WTC11 (cell line): ENCODE measurements at places on chromosomes 1 and 21.

DNA sequence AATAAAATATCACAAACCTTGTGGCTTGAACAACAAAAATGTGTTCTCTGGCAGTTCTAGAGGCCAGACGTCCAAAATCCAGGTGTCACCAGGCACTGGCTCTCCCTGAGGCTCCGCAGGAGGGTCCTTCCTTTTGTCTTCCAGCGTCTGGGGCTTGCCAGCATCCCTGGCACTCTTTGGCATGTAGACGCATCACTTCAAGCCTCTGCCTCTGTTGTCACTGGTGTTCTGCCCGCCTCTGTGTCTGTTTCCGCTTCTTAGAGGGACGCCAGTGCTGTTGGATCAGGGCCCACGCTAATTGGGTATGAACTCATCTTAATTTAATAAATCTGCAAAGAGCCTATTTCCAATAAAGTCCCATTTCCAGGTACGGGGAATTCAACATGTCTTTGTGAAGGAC is 273.7 kb upstream of the C1orf174 start:
- DNase-seq = no peak

DNA sequence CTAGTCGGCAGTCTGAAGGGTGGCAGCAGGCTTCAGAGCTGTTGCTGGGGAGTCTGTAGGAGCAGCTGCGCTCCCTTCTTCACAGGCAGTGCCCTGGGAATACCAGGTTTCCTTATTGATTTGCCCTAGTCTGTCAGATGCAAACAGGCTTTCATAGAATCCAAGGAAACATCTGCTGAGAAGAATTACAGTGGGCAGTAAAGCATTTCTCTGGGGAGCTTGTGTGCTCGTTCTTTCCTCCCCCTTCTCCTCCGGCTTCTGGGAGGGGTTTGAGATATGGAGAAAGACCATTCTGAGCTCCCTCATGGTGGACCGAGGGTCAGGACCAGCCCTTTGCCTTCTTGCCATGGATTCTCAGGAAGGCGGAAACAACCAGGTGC is 25.4 kb upstream of the PARP1 start:
- DNase-seq = no peak

DNA sequence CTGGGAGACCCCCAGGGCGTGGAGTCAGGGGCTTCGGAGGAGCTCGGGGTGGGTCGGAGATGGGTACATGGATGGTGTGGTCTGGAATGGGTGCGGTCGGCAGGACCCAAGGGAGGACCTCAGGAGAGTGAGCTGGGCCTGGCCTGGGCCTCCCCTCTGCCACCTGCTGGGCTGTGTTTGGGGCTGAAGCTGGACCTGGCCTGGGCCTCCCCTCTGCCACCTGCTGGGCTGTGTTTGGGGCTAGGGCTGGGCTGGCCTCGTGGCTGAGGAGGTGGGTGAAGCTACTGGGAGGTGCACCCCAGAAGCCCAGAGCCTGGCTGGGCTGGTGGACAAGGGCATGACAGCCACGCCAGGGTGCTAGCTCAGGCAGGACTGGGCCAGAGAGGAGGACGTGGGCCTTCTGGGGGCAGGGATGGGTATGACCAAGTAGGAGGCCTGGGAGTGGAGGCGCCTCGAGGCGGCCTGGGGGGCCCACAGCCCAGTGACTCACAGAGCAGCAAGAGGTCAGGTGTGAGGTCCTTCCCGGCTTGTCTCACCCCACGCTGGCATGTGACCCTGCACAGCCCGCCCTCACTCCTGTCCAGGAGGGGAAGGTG is 14.5 kb downstream of the SAMD11 start:
- no peak for DNase-seq

- no peak for DNase-seq
Observed at GRCh38 chr1:199898654-199899053, 128.9 kb upstream of the NR5A2 start.

DNA sequence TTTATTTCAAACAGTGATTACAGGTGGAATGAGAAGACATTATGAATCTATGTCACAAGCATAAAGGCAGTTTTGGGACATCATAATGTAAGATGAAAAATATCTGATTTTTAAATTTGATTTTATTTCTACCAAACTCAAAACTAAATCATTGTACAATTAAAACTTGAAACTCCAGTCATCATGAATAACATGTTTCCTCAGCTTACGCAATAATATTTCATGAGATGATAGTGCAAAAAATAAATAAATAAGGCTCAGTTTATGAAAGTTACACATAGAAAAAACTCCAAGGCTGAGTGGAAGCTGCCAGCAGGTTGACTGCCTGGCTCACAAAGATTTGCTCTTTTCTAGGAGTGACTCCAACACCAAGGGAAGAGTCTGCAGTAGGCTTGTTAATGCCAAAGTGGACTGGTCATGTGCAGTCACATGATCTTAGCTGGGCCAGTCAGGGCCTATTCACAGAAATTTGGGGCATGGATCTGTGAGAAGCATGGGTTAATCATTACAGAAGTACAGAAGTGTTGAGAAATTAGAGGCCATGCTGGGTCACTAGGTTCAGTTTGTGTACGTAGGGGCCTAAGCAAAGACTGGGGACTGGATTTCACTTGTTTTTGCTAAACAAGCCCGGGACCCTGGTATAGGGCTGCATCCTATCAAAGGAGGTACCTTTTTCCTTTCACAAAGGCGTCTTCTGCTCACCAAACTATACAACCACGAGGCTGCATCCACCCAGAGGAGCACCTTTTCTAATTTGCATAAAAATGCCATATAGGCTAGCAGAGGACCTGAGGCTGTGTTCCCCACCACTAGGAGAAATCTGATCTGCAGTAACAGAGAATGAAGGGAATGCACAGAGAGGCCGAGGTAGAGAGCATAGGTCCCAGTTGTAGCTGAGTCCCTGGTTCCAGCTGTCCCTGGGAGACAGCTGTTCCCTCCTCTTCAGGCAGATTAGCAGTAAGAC is 4.9 kb upstream of the ABCA4 start:
- no peak for DNase-seq

DNA sequence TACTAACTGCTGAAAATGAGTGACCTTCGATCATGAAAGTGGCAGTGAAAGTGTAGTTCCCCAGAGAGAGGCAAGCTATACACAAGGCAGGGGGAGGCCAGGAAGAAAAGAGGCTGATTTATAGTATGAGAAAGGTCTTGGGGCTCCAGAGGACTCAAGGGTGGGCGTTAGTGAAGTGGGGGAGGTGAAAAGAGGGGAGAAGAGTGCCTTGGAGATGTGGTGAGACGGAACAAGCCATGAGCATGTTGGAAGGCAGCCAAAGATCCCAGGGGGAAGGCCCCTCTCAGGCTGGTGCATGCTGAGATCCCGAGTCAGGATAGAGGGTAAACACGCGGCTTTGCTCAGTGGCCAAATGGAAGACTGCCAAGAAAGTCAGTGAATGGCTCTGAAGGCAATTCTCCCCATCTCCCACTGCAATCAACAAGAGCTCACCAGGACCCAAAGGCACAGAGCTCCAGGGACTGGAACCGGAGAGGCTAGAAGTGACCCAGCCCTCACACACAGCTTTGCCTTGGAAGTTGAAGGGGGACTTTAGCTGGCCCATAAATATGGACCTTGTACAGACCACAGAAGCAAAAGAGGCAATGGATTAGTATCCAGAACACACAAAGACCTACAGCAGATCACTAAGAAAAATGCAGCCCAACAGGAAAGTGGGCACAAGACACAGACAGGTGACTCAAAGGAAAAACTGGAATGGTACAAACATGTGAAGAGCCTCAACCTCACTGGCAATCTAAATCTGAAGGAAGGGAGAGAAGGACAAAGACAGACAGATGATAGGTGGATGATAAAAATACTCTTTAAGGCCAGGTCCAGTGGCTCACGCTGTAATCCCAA is 49.6 kb downstream of the HSF2BP start:
- DNase-seq = no peak

GRCh38 chr1:223751696-223752095 is 39.4 kb downstream of the CAPN2 start:
- no peak for DNase-seq

- DNase-seq = no peak
Observed at GRCh38 chr1:204602111-204602579, 83.4 kb downstream of the LRRN2 start.

GRCh38 chr1:171256940-171257606 is 8.8 kb downstream of the FMO1 start:
- no peak for DNase-seq

DNA sequence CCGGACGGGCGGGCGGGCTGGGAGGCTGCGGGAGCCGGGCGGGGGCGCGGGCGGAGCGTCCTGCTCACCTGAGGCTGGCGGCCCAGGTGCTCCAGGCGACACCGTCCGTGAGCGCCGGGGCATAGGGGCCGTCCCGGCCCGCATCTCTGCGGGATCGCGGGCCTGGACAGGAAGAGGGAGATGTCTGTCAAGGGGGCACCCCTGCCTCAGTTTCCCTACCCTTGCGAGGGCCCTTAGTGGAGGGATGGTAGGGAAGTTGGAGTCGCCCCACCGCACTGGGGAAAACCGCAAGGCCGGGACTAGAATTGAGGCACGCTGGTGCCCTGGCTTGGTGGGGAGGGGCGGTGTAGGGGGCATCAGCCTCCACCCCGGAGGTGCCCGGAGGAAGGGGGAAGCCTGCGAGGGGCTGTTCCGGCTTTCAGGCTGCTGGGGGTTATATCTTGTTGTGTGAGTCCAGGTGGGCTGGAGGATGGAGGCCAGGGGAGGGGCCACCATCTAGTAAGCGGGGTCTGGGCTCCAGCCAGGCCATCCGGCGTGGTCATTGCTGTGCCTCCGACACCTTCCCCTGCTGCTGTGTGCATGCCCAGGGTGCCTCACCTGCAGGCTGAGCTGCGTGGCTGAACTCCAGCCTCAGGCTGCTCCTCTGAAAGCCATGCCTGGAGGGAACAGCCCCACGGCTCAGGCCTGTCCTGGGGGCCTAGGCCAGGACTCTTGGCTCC is 580 bp downstream of the VWA1 start:
- DNase-seq = peak; percentile 16

DNA sequence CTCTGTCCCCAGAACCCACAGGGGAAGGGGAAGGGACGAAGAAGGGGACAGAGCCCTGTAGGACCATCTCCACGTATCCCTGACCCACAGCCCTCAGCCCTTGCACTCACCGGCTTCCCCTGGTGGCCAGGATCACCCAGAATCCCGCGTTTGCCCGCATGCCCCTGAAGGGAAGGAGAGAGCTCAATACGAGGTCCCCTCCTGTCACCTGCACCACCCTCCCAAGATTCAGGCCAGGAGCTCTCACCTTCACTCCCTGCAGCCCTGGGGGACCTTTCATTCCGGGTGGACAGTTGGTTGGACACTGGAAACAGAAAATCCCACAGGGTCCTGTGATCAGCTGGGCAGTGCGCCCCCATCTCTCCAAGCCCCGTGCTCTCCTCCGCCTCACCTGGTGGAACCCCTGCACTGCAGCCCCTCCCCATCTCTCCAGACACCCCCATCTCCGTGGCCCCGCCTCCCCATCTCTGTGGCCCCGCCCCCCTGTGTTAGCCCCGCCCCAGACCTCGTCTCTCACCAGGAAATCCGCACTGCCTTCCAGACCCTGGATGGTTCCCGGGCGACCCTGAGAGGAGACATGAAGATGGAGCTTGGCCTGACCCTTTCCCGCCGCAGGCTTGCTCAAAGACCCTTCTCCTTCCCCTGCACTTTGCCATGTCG is 6.0 kb downstream of the COL9A2 start:
- peak; percentile 58 for DNase-seq

DNA sequence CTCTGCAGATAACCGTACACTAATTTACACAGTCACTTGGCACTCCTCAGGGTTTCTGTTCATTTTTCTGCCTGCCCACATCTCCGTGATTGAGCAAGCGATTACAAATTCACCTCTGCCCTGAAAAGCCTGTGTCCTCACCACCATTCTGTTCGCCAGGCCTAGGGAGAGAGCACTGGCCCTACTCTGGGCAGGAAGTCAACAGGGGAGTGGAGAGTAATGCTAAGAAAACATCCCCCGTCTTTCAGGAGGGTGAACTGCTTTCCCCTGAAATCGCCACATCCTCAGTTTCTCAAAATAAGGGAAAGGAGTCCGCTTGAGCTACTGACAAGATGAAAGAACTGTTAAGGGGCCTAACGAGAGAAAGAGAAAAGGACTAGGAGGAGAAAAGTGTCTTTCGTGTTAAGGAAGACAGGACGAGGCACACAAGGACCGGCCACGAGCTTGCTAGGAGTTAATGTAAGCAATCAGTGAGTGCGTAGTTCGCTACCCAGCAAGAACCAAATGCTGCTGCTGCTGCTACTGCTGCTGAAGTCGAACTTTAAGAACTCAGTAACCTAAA is 632 bp downstream of the PEX19 start:
- DNase-seq = no peak

DNA sequence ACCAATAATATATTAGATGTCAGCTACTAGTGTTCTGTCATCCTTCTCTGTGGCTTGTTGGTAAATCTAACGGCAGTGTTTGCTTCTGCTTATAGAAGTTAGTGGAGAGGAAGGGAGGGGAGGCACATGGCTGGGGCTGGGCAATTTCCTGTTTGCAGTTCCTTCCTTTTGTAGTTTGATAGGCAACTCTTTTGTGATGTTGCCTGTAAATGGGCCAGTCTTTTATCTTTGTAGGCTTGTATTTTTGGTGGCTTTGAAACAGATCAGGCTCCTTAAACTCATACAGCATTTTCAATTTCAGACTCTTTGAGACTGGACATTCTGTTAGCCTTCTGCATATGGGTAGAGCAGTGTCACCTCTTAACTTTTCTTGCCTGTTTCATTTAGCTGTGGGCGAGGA is 48.1 kb downstream of the CDC14A start:
- DNase-seq = no peak

DNA sequence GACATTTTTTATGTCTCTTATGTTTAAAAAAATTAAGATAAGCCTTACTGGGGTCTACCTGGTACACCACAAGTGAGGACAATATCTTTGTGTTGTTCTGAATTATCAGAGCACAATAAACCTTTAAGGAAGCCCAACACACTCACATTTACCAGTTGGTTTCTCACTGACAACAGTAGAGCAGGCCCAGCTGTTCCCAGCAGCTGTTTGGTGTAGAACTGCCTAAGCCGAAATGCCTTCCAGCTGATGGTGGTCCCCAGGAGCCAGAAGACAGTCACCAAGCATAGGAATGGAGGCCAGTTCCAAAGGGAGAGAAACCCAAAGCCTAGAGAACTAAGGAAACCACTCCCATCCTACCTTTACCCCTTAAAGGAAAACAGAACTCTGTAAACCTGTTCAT is 428.6 kb upstream of the CAMK1G start:
- no peak for DNase-seq

- DNase-seq = no peak
Observed at GRCh38 chr1:164452549-164452948, 106.4 kb upstream of the PBX1 start.

GRCh38 chr1:12541274-12542137 is 76.5 kb downstream of the DHRS3 start:
- no peak for DNase-seq

- DNase-seq = no peak
Observed at GRCh38 chr1:45395051-45395450, 54.8 kb upstream of the MUTYH start.

DNA sequence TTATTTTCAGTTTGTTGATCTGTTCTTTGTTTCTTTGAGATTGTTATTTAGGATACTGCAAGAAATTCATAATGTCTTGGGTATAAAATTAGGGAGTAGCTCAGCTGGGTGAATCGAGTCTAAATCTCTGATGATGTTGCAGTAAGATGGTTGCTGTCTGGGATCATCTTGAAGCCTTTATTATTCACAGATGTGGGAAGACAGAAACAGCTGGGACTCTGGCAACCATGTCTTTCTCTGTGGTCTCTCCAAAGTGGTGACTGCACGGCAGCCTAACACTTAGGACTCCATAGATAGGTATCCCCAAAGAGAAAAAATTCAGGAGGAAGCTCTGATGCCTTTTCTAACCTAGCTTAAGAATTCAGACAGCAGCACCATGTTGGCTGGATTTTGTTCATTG is 52.7 kb downstream of the RAP1A start:
- DNase-seq = no peak
